Activated T-helper 1 cell treated with Interleukin-2 at 50 U/mL for 16 hours (primary cell): ENCODE measurements at places on chromosomes 4 and X.

- DNase-seq = no peak
Measured at GRCh38 chrX:101057093-101057714, 5.3 kb upstream of the TRMT2B start.

- DNase-seq = peak; percentile 4
Measured at GRCh38 chr4:88244816-88245579, 39.4 kb downstream of the PPM1K start.

- DNase-seq = no peak
Measured at GRCh38 chr4:161148051-161148450, 1015.7 kb downstream of the FSTL5 start.

- DNase-seq = no peak
Measured at GRCh38 chr4:152045807-152046571, 285.2 kb upstream of the GATB start.

- DNase-seq = no peak
Measured at GRCh38 chr4:144176476-144176875, 36.0 kb upstream of the GYPA start.
